CD4-positive, alpha-beta T cell treated with Interleukin-1 beta for 1 hour (primary cell): ENCODE measurements at places on chromosomes 1 and 21.

- no peak for DNase-seq
These were observed 54.6 kb upstream of the DPT start for GRCh38 chr1:168783458-168784210.

DNA sequence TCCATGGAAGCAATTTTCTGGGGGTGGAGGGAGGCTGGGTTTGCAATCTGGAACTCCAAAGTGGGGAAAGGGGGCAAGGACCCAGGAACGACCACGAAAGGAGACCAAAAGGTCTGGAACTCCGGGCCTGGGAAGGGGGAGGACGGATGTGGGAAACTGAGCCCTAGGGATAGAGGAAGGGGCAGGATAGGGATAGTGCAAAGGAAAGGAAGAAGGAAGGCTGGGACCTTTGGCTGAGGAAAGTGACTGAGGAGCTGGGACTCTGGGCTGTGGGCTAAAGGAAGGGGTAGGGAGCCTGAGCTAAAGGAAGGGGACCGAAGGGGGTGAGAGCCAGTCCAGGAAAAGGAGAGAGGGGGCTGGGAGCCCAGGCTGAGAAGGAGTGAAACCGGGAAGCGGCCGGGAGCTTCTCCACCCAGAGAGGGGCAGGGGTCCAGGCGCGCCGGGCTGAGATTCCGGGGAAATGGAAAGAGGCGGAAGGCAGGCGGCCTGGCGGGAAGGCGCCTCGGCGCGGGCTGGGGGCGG lies 395 bp downstream of the SLC9A1 start:
- no peak for DNase-seq

GRCh38 chr1:153984123-153984894 lies 1.8 kb downstream of the RAB13 start:
- no peak for DNase-seq

DNA sequence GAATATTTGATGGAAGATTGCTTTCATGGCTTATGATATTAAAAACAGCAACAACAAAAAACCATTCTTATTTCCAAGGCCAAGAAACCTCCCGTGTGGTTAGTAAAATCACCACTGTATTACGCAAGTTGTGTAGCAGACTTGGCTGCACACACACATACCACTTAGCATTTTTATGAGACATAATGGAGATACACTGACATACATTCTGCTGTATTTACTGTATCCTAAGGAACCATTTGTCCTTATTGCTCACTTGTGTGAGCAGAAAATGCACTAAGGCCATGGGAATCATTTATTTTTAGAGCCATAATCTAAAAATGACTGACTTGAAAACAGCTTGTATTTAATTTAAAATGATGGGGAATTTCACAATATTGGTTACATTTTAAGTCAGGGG lies 584 bp upstream of the C1orf141 start:
- no peak for DNase-seq

- DNase-seq: no peak
These were observed 7.0 kb downstream of the HSPG2 start for GRCh38 chr1:21930080-21930571.

GRCh38 chr1:93904228-93904627 lies 5.0 kb downstream of the GCLM start:
- DNase-seq: peak; percentile 24

DNA sequence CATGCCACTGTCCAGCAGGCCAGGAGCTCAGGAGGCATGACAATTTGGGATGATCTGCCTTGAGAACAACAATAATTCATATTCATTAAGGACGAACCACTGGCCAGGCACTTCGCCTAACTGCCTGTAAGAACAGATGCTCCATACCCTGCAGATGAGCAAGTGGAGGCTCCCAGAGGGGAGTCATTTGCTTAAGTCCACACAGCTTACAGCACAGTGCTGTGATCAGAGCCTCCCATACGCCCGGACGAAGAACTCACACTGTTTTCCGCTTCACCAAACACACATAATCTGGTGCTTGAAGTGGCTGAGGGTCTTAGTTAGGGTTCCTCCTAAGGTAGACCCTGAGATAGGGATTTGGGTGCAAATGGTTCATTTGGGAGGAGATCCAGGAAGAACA lies 93.4 kb upstream of the KLHDC7A start:
- DNase-seq: no peak

GRCh38 chr1:238112952-238113621 lies 222.4 kb upstream of the ZP4 start:
- no peak for DNase-seq

- no peak for DNase-seq
These were observed 608.8 kb upstream of the CHRM3 start for GRCh38 chr1:238777551-238777950.

- peak; percentile 22 for DNase-seq
These were observed 98.8 kb downstream of the RABGAP1L start for GRCh38 chr1:174258148-174258550.

- no peak for DNase-seq
These were observed 33.7 kb upstream of the IL6R start for GRCh38 chr1:154371436-154371835.

GRCh38 chr1:5526385-5526750 lies 465.9 kb downstream of the NPHP4 start:
- no peak for DNase-seq

DNA sequence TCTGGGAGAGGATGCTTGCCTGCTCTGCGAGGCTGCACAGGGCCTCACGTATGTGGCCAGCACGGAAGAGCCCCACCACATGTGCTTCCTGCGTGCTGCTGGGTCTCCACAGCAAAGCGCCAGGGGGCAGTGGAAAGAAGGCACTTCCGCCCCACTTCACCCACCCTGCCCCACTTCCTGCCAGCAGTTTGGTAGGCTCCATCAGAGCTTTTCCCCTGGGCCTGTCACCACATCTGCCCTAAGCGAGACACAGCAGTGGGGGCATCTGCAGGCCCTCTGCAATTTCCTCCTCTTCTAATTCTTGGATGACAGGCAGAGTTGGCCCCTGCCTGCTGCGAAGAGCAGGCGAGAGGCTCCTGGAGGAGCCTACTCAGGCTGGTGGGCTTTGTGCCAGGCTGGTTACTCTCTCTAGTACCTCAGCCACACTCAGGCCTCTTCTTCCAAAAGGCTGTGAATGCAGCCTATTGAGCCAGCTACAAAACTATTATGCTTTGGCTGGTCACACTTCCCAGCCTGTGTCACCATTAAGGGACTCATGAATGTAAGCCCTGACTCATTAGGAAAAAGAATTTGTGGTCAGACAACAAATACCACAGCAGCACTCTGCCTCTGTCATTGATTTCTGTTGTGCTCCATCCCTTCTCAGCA lies 25.0 kb downstream of the CD244 start:
- DNase-seq: peak; percentile 87

DNA sequence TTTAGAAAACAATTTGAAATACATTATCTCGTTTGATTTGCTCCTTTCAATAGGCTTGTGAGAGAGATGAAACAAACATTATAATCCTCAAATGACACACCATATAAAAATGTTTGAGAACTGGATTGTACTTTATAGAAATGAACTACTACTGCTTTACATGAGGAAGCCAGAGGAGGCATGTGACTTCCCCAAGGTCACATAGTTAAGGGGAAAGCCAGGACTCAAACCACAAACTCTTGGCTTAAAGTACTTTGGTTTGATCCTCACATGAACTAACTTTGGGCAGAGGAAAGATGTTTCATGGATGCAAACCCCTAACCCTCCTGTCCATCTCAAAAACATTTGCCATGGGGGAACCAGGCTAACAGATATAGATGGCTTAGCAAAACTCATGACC lies 4.7 kb downstream of the ARHGEF11 start:
- DNase-seq: no peak

- no peak for DNase-seq
These were observed 671.9 kb downstream of the PTPRC start for GRCh38 chr1:199310708-199311107.

- DNase-seq: no peak
These were observed 52.9 kb upstream of the KDM4A start for GRCh38 chr1:43597028-43597427.

GRCh38 chr1:246794048-246794827 lies 70.0 kb downstream of the SCCPDH start:
- DNase-seq: no peak

DNA sequence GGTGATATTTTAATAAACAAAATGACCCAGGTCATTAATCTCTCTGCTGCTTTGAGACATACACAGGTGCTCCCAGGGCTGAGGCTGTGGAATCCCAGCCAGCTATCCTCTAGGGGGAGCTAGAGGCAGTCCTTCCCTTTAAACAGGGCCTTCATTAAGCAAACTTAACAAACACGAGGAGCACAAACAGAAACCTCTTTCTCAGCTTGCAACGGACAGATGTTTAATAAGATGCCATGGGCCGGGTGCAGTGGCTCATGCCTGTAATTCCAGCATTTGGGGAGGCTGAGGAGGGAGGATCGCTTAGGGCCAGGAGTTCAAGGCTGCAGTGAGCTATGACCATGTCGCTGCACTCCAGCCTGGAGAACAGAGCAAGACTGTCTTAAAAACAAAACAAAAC lies 106.7 kb downstream of the HIVEP3 start:
- peak; percentile 69 for DNase-seq

- no peak for DNase-seq
These were observed 52.3 kb downstream of the TENT5C start for GRCh38 chr1:117657949-117658660.

GRCh38 chr1:111358964-111359363 lies 68.3 kb downstream of the CHIA start:
- DNase-seq: no peak

- no peak for DNase-seq
These were observed 72.3 kb downstream of the RUSC1 start for GRCh38 chr1:155392898-155393411.

GRCh38 chr1:206029484-206029883 lies 5.8 kb upstream of the CTSE start:
- DNase-seq: no peak

GRCh38 chr1:40641601-40642242 lies 23.8 kb downstream of the RIMS3 start:
- no peak for DNase-seq

GRCh38 chr21:45113543-45113942 lies 39.2 kb downstream of the ADARB1 start:
- DNase-seq: no peak

- DNase-seq: no peak
These were observed 187.3 kb downstream of the ATP6V1G3 start for GRCh38 chr1:198352975-198353695.

GRCh38 chr1:85607921-85608265 lies 27.3 kb downstream of the CCN1 start:
- DNase-seq: no peak

DNA sequence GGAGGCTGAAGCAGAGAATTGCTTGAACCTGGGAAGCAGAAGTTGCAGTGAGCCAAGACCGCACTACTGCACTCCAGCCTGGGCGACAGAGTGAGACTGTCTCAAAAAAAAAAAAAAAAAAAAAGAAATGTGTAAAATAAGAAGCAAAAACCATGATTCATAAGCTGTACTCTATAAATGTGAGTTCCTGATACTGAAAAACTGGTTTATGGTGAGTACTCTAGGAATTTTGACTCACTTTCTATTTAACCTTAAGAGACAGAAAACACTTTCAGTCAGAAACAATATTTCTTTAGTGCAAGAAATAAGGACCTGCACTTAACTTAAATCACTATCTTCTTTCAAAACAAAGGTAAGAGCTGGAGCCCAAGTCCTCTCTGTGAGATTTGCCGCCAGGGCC lies 19.9 kb upstream of the POU2F1 start:
- no peak for DNase-seq
